ENCODE measurements at places on chromosomes 16 and 17.

DNA sequence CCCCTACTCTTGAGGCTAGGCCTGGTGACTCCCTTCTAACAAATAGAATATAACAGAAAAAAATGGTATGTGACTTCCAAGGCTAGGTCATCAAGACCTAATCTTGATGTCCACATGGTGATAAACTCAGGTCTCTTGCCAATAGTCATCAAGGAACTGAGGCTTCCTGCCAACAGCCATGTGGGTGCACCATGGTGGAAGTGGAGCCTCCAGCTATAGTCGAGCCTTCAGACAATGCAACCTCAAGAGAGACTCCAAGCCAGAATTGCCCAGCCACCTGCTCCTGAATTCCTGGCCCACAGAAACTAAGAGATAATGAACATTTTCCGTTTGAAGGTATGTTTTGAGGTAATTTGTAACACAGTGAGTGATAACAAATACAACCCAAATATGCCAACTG is 55.9 kb upstream of the SREBF1 start:
- DNase-seq = no peak

GRCh38 chr17:2693561-2694380 is 17.8 kb downstream of the CLUH start:
- no peak for DNase-seq

DNA sequence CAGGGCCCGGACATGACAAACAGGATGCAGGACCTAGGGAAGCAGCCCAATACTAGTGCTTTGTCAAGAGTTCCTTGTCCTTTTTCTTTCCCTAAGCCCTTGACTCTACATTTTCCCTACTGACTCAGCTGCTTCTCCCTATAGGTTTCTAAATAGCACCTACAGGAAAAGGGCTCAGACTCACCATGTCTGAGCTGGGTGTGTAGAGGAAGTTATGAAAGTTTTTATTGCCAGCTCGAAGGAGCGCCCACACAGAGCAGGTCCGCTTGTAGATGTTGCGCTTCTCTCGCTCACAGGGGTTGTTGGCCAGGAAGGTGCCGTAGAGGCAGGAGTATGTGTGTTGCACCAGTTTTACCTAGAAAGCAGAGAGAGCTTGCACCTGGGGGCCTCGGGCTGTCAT is 10.6 kb downstream of the MTMR4 start:
- no peak for DNase-seq

DNA sequence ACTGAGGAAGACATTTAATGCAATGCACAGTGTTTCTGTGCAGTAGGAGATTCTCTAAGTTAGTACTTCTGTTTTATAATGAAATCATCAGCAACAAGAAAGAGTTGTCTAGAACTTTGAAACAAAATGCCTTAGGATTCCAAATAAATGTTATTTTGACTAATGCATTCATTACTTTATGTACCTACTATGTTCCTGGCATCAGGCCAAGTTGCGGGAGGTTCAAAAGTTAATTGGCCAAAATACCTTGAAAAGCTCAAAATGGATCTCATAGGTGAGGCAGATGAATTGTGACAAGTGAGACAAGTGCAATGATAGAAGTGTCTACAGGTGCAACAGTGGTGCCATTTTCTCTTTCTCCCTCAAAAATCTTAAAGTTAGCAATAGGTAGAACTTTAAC is 289.4 kb downstream of the TOX3 start:
- DNase-seq = no peak

- DNase-seq = no peak
These were observed 43.5 kb downstream of the PHKB start for GRCh38 chr16:47504599-47504998.

DNA sequence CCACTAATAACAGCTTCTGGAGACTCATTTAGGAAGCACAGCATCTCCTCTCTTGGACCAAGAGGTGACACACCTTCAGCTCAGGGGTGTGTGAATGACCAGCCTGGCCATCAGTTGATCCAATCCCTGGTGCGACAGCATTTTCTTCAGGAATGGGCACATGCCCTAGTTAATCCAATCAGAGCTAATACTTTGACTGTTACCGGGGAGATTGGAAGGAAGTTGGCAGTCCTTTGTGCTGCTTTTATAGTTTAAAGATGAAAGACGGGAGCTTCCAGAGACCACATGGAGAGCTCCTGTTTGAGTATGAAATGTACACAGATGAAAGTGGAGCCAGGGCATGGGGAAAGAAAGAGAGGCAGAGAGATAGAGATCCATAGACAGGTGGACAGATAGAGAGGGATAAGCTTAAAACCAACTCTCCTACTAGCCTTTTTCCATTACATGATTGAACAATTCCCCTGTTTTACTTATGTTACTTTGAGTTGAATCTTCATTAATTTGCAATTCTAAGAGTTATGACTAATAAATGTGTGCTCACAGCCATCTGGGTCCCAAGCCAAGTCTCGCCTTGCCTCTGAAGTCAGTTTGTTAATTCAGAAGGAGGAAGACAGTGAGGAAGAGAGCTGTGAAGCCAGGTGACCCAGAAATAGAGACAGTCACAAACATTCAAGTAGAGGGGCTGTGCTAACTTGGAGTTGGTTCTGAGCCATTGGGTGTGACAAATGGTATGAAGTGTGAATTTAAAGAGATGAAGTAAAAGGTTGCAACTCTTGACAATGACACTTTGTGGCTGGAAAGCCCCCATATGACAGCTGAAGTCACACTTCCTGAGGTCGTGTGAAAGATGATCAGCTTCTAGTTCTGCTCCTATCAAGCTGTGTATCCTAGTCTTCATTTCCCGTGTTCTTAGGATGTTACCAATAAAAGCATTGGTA is 120.0 kb upstream of the GOT2 start:
- DNase-seq = no peak

GRCh38 chr17:49779739-49780231 is 8.7 kb upstream of the KAT7 start:
- no peak for DNase-seq

- peak; percentile 56 for DNase-seq
These were observed 85.0 kb upstream of the MED9 start for GRCh38 chr17:17391668-17392370.

GRCh38 chr17:3635474-3636153 is 436 bp downstream of the SHPK start:
- no peak for DNase-seq

DNA sequence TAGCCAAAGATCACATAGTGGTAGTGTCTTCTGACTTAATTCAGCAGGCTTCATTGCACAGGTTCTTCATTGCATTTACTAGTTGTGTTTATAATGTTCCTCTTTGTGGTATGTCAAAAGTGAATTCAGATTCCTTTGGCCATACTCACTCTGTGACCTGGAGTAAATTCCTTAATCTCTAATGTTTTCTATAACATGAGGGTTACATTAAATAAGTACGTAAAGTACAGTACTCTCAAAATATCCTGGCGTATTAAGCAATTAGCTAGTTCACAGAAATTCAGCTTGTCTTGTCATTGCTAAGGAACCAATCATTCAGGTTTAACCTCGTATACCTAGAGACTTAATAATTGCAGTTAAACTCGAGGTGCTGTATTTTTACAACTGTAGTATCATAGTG is 4.2 kb downstream of the RPS6KB1 start:
- no peak for DNase-seq

DNA sequence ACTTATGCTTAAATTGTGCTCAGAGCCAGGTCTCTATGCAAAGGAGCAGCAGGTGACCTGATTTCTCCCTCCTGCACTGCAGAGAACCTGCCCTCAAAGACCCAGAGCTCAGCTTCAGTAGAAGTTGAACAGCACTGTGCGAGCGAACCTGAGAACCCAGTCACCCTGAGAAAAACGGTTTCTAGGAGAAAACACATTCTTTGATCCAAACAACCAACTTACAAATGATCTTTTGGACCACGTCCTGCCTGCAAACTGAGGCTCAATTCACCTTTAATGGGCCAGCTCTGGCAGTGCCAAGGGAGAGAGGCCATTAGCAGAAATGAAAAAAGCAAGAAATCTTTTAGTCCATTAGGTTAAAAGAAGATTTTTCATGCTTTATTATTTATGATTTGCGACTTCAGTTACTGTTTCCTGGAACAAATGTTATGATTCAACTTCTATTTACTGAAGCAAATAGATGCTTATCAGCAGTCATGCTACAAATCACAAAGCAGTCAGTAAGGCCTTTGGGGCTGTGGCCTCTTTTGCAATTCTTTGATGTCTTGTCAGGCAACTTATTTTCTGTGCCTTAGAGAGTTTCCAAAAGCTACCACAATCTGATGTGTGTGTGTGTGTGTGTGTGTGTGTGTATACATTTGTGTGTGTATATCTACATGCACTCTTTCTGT is 65.7 kb upstream of the LRRC37A3 start:
- DNase-seq = peak; percentile 59

GRCh38 chr17:42474276-42474675 is 15.6 kb downstream of the ATP6V0A1 start:
- DNase-seq = no peak

DNA sequence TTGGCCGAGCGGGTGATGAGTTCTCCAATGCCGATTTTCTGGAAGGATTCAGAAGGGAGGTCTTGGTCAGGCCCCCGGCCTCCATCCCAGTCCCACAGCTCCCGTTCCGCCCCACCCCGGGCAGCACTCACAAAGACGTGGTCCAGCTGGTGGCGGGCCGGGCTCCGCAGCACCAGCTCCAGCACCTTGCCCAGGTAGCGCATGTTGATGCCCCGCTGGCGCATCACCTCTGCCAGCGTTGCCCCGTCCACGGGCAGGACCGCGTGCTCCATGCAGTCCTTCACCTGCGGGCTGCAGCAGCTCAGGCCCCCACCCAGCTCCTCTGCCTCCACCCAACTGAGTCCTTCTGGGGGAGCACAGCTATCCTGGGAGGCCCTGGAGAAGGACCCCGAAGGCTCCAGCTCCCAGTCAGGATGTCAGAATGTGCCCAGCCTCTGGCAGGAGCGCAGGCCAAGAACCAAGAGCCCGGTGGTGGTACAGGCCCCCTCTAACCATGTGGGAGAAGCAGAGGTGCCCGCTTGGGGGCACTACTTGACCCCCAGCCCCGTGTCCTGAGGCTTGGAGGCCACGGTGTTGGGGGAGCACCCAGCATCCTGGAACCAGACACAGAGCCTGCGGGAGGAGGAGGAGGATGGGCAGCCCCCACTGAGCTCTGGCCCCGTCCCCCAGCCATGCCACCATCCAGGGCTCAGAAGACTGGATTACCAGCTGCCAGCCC is 16.2 kb downstream of the CLUH start:
- no peak for DNase-seq

DNA sequence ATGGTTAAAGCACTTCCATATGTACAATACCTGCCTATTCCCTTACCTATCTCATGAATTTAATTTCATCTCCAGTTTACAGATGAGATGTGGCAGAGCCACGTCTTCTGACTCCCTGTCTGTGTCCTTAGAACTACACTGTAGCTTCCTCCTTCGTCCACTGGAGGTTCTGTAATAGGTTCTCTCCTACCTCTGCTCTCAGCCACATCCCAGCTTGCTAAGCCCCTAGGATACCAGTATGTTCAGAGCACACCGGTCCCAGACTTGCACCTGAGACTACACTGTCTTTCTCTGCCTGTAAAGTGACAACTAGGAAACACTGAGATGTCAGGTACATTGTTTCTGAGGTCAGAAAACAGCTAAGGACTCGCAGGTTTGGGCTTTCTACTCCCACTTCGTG is 3.8 kb upstream of the RASL10B start:
- no peak for DNase-seq

- DNase-seq = no peak
These were observed 173.9 kb downstream of the LAT start for GRCh38 chr16:29158785-29159184.

DNA sequence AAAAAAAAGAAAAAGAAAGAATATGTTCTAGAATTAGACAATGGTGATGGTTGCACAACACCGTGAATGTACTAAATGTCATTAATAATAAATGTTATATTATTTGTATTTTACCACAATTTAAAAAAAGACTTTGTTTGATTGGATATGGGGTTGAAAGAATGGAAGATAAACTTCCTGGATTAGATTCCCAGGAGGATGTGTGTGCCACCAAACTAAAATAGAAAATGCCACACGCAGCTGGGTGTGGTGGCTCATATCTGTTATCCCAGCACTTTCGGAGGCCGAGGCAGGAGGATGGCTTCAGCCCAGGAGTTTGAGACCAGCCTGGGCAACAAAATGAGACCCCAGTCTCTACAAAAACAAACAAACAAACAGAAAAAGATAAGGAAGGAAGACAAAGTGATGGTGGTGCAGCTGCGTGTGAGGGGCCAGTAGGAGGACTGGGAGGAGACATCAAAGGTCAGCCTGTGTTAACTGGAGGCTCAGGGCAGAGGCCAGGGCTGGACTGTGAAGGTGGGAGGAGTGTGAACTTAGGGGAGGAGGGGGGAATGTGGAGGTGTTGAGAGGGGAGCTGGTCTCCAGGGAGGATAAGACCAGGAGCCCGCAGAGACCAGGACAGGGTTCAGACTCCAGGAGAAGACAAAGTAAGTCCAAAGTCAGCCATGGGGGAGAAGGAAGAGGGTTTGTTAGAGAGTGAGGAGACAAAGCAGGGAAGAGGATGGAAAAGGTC is 4.1 kb downstream of the PECAM1 start:
- DNase-seq = no peak

- no peak for DNase-seq
These were observed 46.0 kb downstream of the HNF1B start for GRCh38 chr17:37698911-37699255.

GRCh38 chr17:31854672-31855071 is 4.4 kb downstream of the COPRS start:
- no peak for DNase-seq

DNA sequence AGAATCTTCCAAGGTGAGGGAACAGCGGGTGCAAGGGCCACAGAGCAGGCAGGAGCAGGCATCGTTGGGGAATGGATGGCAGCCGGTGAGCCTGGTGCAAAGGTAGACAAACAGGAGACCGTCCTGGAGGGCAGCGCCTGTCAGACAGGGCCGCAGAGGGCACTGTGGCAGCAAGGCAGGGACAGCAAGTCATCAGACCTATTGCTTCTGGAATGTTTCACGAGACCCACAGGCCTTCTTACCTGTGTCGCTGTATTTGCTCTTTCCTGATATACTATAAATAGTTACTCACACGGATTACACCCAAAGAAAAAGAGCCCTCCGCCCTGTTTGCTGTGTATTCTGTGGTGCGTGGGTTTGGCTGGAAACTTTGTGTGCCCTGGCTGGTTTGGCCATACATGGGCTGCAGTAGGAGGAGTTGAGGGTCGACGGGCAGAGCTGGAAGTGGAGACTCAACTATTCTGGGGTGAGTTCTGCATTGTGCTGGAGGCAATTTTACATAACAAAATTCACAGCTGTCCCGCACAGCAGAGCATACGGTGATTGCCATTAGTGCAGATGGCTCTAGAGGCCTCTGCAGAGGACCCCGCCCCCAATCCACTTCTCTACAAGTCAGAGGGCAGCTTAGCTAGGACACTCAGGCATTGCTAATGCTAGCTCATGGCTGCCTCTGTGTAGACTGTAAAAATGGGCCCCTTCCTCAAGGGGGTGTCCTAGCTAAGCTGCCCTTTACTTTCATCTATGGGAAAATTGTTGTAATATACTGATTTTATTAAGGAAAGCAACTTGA is 18.6 kb upstream of the POLR3E start:
- no peak for DNase-seq

GRCh38 chr17:67613961-67614360 is 103.8 kb upstream of the NOL11 start:
- no peak for DNase-seq

Data from effector memory CD4-positive, alpha-beta T cell (primary cell).